Left lobe of liver (tissue), 2 donors: ENCODE measurements at places on chromosomes 4 and X. TPM values are rescaled to one million over a fixed set of nuclear protein-coding genes. Genes with fewer than 3 reads are reported as not detected.

Gene FNIP2
- 60.8 TPM for total RNA-seq

DNA sequence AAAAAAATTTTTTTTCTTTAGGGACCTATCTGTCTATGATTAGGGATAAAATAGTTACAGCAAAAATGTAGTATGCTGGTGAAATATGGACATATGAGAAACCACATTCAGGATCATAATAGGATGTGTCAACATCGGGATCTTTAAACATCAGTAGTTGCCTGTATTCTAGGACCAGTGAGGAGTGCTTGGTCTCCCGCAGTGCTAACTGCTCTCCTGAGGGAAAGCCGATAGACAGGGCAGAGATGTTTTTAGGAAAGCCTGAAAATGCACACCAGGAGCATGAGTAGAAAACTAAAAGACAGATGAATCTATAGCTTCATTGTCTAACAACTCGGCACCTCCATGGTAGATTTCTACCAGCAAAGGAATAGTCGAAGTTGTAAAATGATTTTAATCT is 178.1 kb upstream of the SMIM31 start:
- no peak for DNase-seq

Gene S100P
- total RNA-seq, result 2.3 TPM

DNA sequence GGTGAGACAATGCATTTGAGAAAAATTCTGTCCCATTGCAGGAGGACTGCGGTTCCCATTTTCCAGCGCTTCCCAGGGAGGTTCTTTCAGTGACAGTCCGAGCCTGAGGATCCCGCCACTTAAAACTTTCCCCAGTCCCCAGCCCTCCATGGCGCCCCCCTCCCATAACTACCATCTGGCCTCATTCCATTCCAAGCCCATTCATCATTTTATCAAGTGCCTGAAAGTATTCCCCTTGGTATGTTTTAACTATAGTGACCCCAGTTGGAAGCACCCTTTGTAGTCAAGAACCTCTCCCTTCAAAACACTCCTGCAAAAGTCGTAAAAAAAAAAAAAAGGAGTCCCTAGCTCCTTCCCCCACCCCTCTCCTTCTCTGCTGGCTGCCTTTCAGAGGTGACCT is 1.2 kb downstream of the RASL11B start:
- DNase-seq, result no peak

Gene CT83
- total RNA-seq, result not detected

DNA sequence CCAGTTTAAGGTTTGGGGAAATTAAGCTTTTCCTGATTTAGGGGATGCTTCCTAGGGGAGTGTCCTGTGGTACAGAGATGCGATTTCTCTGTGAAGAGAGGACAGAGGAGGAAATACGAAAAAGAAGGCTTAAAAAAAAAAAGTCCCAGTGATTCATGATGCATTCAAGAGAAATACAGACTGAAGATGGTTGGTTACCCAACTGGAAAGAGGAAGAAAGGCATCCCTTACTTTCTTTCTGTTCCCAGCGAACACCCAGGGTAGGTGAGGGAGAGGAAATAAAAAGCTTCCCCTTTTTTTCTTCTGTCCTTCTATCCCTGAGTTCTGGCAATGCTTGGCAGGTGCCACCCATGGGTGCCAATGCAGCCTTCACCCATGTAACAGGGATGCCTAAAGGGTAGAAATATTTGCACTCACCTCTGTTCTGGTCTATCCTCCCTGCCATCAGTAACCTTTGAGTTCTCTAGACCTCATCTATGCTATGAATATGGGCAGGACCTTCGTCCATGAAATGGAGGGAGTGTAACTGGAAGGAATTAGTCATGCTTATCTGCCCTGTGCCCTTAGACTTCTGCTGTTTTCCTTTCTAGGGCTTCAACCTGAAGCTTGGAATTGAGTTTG is 230.1 kb upstream of the GALNTL6 start:
- DNase-seq, result no peak

GRCh38 chr4:55251342-55251741 is 94.7 kb upstream of the SRD5A3 start:
- no peak for DNase-seq

- DNase-seq, result no peak
Observed at GRCh38 chrX:123648028-123648810, 84.6 kb downstream of the THOC2 start.

- DNase-seq, result no peak
Observed at GRCh38 chrX:38940547-38940946, 139.3 kb downstream of the MID1IP1 start.

GRCh38 chr4:24657768-24658617 is 73.6 kb upstream of the DHX15 start:
- peak; percentile 71 for DNase-seq

Gene NAP1L2
- 0.55 TPM for total RNA-seq

Gene SOX3
- total RNA-seq, result not detected

DNA sequence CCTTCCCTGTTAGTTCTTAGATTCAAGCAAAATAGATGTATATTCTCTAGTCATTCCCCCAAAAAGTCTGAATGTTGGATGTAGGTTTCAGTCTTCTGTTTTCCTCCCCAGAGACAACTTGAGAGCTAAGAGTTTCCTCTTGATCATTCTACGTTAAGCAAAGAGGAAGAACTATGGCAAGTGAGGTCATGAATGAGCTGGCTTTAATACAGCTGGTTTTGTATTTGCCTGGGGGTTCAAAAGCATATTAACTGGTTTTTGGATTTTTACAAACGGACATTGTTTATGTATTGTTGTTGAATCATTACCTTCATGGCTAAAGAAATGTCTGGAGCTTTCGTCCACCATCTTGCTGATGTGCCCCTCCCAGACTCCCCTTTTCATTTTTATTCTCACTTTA is 916.7 kb upstream of the POU3F4 start:
- DNase-seq, result no peak

DNA sequence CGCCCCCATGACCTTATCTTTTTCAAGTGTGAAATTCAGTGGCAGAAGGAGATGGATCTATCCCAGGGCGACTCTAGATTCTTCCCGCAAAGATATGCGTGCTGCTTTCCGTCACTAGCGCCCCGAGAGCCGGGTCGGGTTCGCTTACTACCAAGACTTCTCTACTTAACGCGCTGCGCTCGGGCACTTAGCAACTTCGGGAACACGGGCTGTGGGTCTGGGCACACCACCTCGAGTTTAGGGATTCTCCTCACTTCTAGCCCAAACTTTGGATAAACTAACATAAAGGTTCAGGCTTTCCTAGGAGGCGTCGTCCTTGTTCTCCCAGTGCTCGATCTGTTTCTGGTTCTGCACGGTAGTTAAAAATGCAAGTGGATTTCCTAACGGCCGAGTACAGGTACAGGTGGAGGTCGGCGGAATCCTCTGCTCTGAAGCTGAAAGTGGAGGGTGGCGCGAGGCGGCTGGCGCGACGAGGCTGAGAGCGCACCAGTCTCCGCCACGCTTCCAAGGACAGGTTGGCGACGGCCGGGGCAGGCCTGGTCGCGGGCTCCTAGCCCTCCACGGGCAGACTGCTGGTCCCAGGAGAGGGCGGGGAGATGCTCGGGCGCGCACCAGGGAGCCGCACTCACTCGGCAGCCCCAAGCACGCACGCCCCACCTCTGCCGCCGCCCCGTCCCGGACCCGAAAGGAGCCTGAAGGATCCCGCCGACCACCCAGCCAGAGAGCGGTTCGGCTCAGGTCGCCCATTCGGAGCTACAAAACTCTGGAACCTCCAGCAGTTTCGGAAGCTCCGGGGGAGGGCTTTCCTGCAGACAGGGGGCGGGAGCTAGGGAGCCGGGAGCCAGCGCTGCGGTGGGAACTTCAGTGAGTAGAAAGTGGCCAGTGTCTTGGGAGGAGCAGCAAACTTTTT is 100.8 kb upstream of the TENM3 start:
- no peak for DNase-seq
